ENCODE measurements at places on chromosomes 2 and 18.

DNA sequence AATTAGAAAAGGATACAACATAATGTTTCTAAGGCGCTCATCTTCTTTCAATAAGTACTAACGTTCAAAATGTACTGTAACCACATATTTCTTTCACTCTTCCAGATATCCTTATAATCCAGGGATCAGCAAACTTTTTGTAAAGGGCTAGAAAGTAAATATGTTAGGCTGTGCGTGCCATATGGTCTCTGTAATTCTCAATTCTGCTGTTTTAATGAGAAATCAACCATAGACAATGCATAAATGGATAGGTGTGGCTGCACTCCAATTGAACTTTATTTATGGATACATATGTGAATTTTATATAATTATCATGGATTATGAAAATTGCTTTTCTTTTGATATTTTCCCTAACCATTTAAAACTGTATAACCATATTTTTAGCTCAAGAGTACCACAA is 459.4 kb downstream of the EPHA4 start:
- DNase-seq, result no peak

- no peak for DNase-seq
Measured at GRCh38 chr18:53935803-53936202, 288.7 kb downstream of the MBD2 start.

DNA sequence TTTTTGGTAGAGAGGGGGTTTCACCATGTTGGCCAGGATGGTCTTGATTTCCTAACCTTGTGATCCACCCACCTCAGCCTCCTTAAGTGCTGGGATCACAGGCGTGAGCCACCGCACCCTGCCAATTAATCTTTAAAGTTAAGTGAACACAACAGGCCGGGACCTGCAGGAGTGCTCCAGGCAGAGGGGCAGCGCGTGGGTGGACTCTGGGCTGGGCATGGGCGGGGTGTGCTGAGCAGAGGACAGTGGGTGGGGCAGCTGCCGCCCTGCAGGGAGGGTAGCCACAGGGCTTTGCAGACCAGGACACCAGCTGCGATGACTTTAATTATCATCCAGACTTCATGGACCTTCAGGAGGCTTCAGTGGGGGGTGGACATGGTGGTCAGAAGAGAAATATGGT is 8.8 kb upstream of the GPR148 start:
- DNase-seq, result no peak

GRCh38 chr2:44061876-44062275 is 66.1 kb upstream of the LRPPRC start:
- no peak for DNase-seq

DNA sequence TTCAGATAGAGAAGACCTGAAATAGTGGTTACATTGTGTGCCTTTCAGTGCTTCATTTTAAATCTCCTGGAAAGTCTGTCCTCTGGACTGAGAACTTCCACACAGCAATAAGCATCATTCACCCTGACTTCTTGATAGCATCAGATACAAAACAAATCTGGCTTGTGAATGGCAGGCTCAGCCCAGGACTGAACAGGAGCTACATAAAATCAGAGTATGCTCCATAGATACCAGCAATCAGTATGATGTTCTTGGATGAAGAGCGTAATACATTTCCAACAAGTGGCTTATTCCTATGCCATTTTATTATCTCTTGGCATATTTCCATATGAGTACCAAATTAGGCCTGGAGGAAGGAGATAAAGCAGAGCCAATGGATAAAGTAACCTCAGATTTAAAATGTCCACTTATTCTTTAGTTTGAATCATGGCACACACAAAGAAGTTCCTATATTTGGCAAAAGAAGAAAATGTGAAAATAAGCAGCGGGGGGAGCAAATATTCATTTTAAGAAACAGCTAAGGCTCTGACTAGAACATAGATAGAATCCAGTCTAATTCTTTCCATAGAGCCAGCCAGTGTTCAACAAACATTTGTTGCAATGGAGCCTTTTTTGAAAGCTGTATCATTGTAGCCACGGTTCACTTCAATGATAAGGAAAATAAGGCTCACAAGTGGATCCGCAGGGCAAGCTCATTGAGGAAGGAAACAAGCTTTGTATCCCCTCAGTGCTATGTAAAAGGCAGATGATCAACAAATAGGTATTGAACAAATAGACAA is 230.8 kb upstream of the CHAC2 start:
- no peak for DNase-seq

DNA sequence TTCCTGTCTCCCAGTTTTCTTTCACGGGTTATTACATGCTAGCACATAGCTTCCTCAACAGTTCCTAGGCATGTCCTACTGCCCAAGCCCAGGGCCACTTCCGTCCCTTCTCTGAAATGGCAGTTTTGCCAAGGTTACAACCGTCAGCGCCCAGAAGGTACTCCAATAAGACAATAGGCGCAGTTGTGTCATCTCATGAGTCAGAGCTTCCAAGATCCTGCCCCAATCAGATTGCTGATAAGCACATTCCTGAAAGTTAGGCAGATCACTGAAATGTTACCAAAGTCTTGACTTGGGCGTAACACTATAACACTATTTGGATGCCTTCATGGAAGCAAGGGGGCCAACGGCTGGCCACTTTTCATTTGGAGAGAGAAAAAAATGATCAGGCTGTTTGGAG is 34.2 kb downstream of the GKN2 start:
- no peak for DNase-seq

GRCh38 chr2:102803897-102804217 is 42.0 kb downstream of the TMEM182 start:
- DNase-seq, result no peak

DNA sequence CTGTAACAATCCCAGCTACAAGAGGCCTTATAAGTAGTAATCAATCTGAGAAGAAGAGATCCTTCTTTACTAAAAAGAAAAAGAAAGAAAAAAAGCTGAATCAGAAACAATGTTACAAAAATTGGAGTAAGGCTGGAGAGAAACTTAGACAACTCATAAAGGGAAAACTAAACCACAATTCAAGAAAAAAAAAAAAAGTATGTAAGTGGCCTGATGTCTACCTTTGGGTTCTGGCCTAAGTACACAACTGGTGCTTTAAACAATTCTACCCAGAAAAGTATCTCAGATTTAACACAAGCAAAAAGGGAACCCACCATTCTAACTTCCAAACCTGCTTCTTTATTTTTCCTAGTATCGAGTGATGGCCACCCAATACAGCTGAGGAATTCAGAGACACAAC is 45.3 kb downstream of the ZNF521 start:
- DNase-seq, result no peak

- no peak for DNase-seq
Measured at GRCh38 chr18:34695310-34695709, 14.8 kb upstream of the DTNA start.

- no peak for DNase-seq
Measured at GRCh38 chr18:68288408-68288807, 426.5 kb downstream of the TMX3 start.

DNA sequence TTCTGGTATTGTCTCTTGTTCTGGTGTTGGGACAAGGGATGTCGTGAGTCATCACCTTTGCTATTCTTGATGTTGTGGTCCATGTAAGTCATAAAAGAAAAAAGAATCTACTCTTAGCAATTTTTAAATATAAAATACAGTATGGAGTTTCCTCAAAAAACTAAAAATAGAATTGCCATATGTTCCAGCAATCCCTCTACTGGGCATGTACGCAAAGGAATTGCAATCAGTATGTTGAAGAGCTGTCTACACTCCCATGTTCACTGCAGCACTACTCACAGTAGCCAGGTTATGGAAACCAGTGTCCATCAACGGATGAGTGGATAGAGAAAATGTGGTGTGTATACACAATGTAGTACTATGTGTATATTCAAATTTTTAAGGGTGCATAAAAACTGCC is 10.9 kb upstream of the GNAL start:
- DNase-seq, result no peak

DNA sequence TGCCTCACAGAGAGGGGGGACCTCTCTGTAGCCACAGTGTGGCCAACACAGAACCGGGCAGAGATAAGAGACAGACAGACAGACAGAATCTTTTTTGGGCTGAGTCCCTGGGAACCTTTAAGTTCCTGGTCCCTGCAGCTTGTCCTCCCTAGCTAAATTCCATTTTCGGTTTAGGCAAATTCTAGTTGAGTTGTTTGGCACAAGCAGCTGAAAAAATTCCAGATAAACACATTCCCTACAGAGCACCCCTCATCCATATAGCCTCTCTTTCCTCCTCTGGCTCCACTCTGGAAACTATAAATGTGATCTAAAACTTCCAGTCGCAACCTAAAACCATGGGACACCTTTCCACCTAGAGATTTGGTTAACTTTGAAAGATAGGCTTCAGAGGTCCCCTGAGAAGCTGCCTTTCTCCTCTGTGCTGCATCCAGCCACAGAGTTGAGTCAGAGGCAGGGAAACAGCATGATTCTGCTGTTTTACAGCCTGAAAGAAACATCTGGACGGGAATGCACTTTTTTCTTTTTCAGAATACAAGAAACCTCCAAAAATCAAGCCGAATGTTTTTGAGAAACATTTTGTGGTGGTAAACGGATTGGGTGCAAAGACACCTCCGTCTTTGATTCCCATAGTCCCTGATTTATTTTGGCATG is 30.9 kb downstream of the SLC4A3 start:
- DNase-seq, result no peak

Data from stimulated activated CD4-positive, alpha-beta T cell treated with anti-CD3 and anti-CD28 coated beads, Interleukin-4, amount 100 ng/mL, for 1 hour (primary cell).